Mesenchymal stem cell (in vitro differentiated cells and primary cell): ENCODE measurements at places on chromosomes 1 and 21.

DNA sequence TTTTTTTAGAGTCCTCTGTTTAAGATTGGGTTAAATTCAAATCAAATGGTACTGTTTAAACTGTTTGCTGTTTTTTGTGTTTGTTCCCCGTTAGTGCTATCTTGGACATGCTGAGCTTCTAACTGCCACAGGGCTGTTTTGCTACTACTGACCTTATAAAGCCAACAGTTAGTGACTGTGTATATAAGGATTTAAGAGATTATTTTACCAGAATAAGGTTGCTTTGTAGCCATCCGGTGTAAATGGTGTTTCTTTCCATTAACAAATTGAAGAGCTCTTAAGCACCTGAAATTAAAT, 37.0 kb downstream of the ZNF281 start:
- no peak for DNase-seq

- no peak for DNase-seq
These were observed 7.2 kb downstream of the LAD1 start for GRCh38 chr1:201391651-201392511.

DNA sequence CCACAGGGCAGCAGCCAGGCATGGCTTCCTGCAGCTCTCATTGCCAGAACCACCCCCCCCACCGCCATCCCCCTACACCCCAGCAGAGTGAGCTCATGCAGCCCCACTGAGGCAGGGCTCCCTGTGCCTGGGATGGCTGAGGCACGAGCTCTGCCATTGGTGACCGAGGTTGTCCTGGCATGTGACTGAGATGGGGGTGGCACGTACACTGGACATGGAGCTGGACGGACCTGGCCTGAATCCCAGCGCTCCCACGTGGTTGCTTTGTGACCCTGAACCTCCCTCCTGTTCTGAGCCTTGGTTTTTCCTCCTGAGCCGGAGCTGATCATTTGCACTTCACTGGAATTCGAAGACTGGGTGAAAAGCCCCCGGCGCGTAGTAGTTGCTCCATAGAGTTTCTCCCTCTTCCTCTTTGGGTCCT, 28.3 kb downstream of the ALPL start:
- no peak for DNase-seq

DNA sequence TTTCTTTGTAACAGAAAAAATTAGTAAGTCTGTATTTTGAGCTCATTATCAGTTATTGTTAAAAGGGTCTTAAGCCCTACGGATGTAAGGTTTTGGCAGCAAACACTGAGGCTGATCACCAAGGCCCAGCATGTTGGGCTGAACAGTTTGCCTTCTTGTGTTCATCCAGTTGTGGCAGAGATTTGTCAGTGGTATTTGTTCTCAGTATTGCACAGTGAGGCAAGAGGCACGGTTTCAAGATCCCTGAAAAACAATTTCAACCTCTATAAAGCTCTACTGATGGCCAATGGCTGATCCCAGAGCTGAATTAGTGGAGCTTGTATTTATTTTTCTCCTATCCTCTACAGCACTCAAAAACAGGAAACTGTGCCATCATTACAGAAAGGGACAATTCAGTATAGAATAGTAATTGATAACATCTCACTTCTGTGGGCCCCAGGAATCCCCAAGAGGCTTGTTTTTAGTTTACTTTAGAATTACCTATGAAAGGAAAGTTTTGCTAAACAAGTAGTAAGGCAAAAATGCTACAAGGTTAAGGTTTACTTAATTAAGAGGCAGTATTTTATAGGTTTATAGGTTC, 191.8 kb upstream of the RAB4A start:
- DNase-seq: no peak

DNA sequence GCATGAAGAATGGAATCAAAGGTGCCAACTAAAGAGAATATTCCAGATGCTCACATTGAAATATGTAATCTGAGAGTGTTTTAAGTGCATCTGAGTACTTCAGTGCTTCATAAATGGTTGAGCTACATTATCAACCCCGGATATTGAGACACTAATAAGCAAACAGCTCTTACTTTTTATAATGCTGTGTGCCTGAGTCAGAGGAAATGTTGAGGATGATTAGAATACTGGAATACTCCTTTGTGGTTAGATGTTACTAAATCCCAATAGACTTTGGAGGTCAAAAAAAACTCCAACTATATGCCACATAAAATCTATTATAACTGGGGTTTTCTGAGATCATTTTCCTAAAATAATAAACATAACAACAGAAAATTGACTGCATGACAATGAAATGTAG, 12.5 kb upstream of the KCNA3 start:
- DNase-seq: no peak

- DNase-seq: no peak
These were observed 50.9 kb upstream of the ARHGEF16 start for GRCh38 chr1:3403388-3404231.

DNA sequence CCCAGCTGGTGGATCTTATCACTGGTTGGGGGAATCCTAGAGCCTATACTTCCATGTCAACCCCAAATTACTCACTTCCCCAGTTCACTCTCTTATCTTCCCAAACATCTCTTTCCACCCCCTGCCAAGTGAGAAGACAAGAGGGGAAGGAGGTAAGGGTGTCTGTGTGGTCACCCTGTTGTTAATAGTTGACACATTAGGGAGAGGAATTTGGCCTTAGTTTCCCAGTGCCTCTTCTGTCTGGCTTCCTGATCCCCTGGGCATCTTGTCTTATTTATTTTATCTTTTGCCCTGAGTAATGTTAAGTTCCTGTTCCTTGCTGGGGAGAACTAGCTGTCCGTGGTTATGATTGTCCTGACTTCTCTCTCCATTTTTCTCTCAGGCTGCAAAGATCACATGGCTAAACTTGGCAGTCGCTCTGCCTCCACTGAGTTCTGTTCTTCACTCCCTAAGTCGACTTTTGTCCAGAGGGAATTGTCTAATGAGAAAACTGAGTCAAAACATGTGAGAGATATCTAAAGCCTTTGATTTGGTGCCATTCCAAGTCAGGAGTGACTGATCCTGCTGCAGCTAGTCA, 157.1 kb upstream of the SYT6 start:
- no peak for DNase-seq

DNA sequence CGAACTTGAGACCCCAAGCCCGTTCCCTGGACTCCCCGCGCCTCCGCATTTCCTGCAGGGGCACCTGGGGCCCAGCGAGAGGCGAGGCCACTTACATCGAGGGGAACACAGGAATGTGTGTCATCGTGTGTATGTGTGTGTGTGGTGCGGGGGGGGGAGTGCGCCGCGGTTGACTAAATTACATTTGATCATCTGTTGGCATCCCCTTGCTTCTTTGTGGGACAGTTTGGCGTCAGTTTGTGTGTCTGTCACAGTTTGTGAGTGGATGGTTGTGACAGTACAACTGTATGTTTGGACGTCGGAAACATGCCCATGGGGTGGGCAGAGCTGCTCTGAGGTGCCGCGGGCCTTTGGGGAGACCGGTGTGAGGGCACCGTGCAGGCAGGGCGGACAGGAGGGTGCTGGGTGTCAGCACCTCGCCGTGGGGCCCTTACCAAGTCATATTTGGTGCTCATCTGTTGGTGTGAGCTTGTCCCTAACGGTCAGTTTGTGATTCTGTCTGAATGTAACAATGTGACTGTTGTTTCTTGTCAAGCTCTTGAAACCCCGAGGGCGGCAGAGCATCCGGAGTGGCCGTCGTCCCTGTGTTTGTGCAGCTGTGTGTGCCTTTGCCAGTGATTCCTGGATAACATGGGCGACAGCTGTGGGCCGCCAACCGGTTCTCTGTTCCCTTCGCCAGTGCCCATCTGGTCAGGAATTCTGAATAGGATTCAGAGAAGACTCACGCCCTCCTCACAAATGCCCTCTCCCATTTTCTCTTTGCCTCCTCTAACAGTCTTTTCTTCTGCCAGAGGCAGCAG, 899 bp downstream of the OPRD1 start:
- DNase-seq: no peak

- no peak for DNase-seq
These were observed 42.2 kb downstream of the ILDR2 start for GRCh38 chr1:166933140-166933539.

GRCh38 chr1:64861611-64862010, 104.7 kb downstream of the JAK1 start:
- DNase-seq: peak; percentile 50

GRCh38 chr1:26094677-26095383, 16.8 kb upstream of the PDIK1L start:
- DNase-seq: peak; percentile 42

- DNase-seq: no peak
These were observed 2.4 kb upstream of the PRAMEF20 start for GRCh38 chr1:13407811-13408210.

- DNase-seq: no peak
These were observed 124.2 kb upstream of the OLFM3 start for GRCh38 chr1:102120910-102121309.

DNA sequence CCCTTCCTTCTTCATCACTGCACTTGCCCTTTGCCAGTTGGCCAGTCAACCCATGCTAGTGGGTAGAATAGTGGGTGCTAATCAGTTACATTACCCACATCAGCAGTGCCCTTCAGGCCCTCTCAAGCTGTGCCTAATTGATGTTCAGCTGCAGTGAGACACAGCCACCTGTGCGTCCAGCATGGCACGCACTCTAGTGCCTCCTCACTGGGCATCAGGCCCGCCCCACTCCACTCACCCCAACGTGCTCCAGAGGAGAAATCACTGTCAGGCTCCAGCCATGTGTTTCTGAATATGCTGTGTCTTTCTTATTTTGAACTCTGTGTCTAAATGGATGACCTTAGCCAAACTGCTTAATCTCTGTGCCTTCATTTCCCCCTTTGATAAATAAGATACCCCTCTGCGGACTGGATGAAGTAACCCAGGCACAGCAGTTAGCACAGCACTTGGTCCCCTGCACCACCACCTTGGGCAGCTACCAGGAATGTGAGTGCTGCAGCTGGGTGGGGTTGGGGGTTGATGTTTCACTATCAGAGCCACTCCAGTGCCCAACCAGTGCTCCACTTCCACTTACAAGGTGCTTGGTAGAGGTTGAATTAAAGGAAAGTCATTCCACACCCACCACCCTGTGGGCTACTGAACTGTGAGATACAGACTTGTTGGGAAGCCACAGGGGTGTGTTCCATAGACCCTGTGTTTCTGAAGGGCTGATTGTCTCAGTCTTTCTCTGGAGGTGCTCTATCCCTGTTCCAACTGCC, 8.9 kb upstream of the ADORA3 start:
- no peak for DNase-seq
